A673 (cell line): ENCODE measurements at places on chromosomes 1 and 21. TPM values are rescaled to one million over a fixed set of nuclear protein-coding genes. Genes with fewer than 3 reads are reported as not detected.

AJAP1 gene
- total RNA-seq, result not detected in 2 replicates

RAP1A gene
- 50.9 and 52.8 TPM in 2 replicates for total RNA-seq

S100A5 gene
- not detected in 2 replicates for total RNA-seq

TMEM79 gene
- 7.0 and 9.1 TPM in 2 replicates for total RNA-seq

CRNN gene
- not detected in 2 replicates for total RNA-seq

SPRR1A gene
- not detected in 2 replicates for total RNA-seq

ADAMTS5 gene
- total RNA-seq, result not detected in 2 replicates

DNA sequence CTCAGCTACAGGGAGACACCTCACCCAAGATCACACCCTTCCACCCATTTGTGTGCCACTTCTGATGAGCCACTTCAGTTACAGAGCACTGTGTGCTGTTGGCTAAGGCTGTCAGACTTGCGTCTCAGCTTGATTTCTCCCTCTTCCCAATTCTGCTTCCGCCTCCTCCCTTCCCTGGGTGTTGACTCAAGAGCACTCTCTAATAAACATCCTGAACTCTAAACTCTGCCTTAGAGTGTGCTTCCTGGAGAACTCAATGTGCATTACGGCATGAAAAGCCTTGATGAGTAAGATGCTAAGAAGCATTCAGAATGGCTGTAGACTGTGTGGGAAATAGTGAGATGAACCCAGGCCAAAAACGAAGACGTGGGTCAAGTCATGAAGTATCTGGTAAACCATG, 54.9 kb upstream of the S1PR1 start:
- no peaks in the 10 kb centered on the region for H3K36me3 ChIP-seq
- no peaks in the 10 kb centered on the region for H3K4me1 ChIP-seq
- no peaks in the 10 kb centered on the region for H3K27me3 ChIP-seq
- no peak overlapping the region for H3K4me3 ChIP-seq

DNA sequence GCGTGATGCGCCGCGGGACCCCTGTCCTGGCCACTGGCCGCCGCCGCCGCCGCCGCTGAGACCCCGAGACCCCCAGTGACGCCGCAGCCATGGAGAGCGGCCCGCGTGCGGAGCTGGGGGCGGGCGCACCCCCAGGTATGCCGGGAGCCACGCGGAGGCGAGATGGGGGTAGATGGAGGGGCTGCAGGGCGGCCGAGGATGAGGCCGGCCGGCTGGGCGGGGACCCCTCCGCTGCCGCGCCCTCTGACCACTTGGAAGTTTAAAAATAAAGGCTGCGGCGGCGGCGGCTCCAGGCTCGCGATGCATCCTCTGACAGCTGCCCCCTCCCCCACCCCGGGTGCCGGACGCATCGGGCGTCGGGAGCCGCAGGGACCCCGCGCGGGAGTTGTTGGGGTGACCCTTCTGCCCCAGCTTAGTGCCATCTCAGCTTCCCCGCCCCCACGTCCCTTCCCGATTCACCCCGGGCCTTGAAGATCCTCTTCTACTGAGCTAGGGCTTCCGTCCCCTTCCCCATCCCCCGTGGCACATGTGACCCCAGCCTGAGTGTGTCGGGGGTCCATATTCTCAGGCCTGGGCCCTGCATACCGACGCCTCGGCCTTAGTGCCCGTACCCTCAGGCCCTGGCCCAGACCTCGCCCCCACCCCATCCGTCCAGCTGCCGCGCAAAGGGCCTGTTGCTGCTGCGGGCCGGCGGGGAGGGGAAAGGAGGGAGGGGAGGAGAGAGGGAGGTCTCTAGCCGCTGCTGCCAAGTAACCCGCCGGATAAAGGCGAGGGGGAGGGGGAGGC, 562 bp downstream of the MAP7D1 start:
- H3K36me3 ChIP-seq, result no peaks in the 10 kb centered on the region
- H3K27me3 ChIP-seq, result no peaks in the 10 kb centered on the region
- H3K27ac ChIP-seq, result peak overlapping the region; percentile 98
- H3K4me3 ChIP-seq, result peak overlapping the region; percentile 100

DNA sequence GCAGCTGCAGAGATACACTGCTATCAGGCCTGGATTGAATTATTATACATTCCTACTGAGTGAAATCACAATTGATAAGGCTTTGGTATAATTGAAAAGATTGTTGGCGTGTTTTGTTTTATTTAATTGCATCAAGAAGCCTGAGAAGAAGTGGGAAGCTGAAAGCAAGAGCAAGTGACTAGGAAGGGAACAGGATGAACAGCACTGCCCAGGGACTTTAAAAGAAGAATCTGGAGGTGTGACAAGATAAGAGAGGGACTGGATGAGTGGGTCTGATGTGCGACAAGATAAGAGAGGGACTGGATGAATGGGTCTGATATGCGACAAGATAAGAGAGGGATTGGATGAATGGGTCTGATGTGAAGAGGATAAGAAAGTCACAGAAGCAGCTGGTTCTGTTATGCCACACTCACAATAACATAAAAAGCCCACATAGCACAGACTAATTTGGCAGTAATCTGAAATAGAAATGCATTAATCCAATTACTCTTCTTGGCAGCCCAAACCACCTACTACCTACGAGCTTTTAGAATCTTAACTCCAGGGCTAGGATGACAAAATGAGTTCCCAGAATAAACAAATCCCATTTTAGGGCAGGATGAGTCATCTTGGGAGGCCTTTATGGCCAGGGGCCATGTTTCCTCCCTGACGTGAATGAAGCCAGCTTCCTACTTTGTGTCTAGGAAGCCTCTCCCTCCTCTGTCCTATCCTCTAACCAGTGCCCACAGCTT, 129.7 kb downstream of the DUSP10 start:
- no peaks in the 10 kb centered on the region for H3K27me3 ChIP-seq
- H3K27ac ChIP-seq, result no peak overlapping the region
- no peaks in the 10 kb centered on the region for H3K4me1 ChIP-seq
- no peak overlapping the region for H3K4me3 ChIP-seq
- H3K36me3 ChIP-seq, result no peaks in the 10 kb centered on the region
- peak; percentile 23 for DNase-seq

DNA sequence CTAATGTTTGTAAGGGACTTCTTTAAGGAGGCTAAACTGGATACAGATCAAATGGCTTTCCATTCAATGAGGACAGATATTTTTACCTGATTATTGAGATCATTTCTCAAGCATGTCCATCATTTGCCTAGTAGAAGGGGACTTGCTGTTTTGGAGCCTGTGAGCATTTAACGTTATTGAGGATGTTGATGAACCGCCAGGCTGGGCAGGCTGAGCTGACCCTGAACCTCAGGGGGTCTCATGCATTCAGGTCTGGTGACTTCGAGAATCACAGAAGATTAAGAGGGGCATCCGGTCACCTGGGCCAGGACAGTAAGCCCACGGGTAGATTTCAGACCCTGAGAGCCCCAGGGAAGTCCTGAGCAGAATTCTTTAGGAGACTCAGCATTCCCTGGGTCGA, 63.1 kb downstream of the BACE2 start:
- H3K36me3 ChIP-seq, result no peaks in the 10 kb centered on the region
- H3K4me1 ChIP-seq, result no peaks in the 10 kb centered on the region
- no peak for DNase-seq
- no peak overlapping the region for H3K4me3 ChIP-seq
- no peak overlapping the region for H3K27ac ChIP-seq

DNA sequence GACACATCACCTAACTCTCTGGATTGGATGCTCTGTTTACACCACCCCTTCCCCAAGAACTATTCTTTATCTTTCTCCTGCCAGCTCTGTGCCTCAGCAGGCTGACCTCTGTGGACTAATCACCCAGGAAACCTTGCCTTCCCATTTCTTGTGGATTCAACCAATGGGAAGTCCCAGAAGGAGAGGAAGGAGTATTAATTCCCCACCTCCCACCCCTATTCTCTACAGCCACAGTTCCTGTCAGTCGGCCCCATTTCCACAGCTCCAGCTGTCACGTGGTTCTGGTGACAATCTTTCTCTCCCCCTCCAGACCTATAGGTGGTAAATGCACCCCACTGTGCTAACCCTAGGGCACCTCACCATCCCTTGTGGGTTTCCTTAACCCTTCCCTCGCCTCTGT, 46.8 kb upstream of the SSBP3 start:
- no peak for DNase-seq
- no peaks in the 10 kb centered on the region for H3K36me3 ChIP-seq
- H3K27ac ChIP-seq, result no peak overlapping the region
- no peak overlapping the region for H3K4me3 ChIP-seq
- H3K27me3 ChIP-seq, result no peaks in the 10 kb centered on the region
- H3K4me1 ChIP-seq, result no peaks in the 10 kb centered on the region

- no peak overlapping the region for H3K4me3 ChIP-seq
- H3K4me1 ChIP-seq, result peaks cover 18% of the 10 kb centered on the region
- no peak overlapping the region for H3K27ac ChIP-seq
- H3K27me3 ChIP-seq, result no peaks in the 10 kb centered on the region
- no peak for DNase-seq
These were observed 81.3 kb downstream of the PLXNA2 start for GRCh38 chr1:208162903-208163302.

GRCh38 chr1:5833911-5834310, 158.3 kb downstream of the NPHP4 start:
- H3K27me3 ChIP-seq, result no peaks in the 10 kb centered on the region
- DNase-seq, result no peak
- H3K27ac ChIP-seq, result no peak overlapping the region
- no peaks in the 10 kb centered on the region for H3K4me1 ChIP-seq
- H3K4me3 ChIP-seq, result no peak overlapping the region

DNA sequence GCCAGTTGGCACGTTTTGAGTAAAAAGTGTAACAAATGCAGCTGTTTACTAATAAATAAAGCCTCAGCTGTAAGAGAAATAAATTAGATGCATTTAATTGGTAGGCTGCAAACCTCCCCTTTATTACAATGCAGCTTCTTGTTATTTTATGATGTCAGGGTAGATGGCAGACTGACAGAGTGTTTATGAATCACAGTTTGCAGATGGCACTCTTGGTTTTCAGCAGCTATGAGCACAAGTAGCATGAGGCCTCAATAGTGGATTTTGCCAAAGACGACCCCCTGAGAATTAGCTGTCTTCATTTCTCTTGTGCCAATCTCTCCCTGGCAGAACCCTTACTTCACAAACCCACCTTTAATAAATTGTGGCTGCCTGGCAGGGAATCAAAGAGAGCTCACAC, 161.2 kb upstream of the C1orf87 start:
- H3K27me3 ChIP-seq, result peaks cover 57% of the 10 kb centered on the region
- no peak for DNase-seq
- H3K27ac ChIP-seq, result no peak overlapping the region
- H3K36me3 ChIP-seq, result no peaks in the 10 kb centered on the region
- H3K4me3 ChIP-seq, result no peak overlapping the region

DNA sequence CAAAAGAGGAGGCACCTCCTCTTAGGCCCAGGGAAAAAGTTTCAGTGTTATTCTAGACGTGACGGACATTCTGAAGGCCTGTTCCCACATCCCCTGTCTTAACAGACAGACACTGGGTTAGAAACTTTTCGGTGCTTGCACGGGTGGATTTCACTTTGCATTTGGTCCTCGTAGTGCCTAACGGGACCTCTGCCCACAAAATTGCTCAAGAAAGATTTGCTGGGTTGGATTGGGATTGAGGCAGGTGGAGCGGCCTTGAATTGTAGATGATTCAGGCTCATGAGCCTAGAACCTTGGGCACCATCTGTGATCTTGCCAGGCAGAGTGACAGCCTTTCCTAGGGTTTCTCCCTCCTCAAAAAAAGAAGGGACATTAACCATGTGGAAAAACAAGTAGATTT, 2.8 kb downstream of the PLA2G5 start:
- H3K4me3 ChIP-seq, result no peak overlapping the region
- no peak overlapping the region for H3K27ac ChIP-seq
- DNase-seq, result no peak
- H3K36me3 ChIP-seq, result no peaks in the 10 kb centered on the region
- no peaks in the 10 kb centered on the region for H3K4me1 ChIP-seq
- H3K27me3 ChIP-seq, result no peaks in the 10 kb centered on the region

DNA sequence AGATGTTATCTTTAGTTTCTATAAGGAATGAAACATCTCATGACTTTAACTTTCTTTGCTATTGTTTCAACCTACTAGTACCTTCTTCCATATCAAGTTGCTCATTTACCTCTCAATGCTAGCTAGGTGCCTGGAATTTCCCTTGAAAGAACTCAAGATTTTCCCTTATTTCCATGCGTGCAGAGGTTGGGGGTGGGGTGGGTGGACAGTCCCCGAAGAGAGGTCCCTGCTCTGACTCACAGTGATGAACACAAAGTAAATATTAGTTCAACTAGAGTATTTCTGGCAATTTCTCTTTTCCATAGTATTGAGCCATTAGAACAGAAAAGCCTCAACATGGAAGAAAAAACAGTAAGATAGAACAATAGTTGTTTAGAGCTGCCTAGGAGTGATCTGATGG, 239.0 kb upstream of the ZP4 start:
- H3K27ac ChIP-seq, result no peak overlapping the region
- no peak for DNase-seq
- no peaks in the 10 kb centered on the region for H3K4me1 ChIP-seq
- H3K4me3 ChIP-seq, result no peak overlapping the region
- H3K27me3 ChIP-seq, result no peaks in the 10 kb centered on the region

GRCh38 chr1:209883341-209883971, 54.6 kb upstream of the SYT14 start:
- no peaks in the 10 kb centered on the region for H3K27me3 ChIP-seq
- no peak overlapping the region for H3K4me3 ChIP-seq
- H3K36me3 ChIP-seq, result no peaks in the 10 kb centered on the region
- H3K4me1 ChIP-seq, result peaks cover 38% of the 10 kb centered on the region

- no peaks in the 10 kb centered on the region for H3K27me3 ChIP-seq
- no peaks in the 10 kb centered on the region for H3K36me3 ChIP-seq
- no peak for DNase-seq
- H3K4me1 ChIP-seq, result no peaks in the 10 kb centered on the region
- H3K4me3 ChIP-seq, result no peak overlapping the region
- H3K27ac ChIP-seq, result no peak overlapping the region
These were observed 583.4 kb upstream of the ADAMTS5 start for GRCh38 chr21:27550287-27550686.

GRCh38 chr1:50934838-50935237, 25.2 kb downstream of the FAF1 start:
- no peaks in the 10 kb centered on the region for H3K27me3 ChIP-seq
- no peak for DNase-seq
- H3K27ac ChIP-seq, result no peak overlapping the region
- no peaks in the 10 kb centered on the region for H3K36me3 ChIP-seq

DNA sequence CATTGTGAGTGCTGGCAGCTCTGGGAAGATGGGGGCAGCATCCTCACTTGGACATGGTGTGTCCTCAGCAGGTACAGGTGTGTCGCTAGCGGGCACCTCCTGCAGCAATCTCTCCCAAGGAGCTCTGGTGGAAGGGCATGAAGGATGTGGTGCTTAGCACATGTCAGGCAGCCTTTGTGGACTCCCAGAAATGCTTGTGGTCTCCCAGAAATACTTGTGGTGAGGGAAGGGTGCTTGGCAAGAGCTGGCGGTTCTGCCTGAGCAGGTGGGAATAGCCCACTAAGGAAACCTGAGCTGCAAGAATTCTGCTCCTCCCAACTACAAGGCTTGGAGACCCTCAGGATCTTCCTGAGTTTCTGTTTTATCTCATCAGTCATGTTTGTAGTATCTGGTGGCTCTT, 371.6 kb downstream of the PRDM2 start:
- no peaks in the 10 kb centered on the region for H3K27me3 ChIP-seq
- no peak overlapping the region for H3K27ac ChIP-seq
- H3K36me3 ChIP-seq, result no peaks in the 10 kb centered on the region
- H3K4me1 ChIP-seq, result no peaks in the 10 kb centered on the region

DNA sequence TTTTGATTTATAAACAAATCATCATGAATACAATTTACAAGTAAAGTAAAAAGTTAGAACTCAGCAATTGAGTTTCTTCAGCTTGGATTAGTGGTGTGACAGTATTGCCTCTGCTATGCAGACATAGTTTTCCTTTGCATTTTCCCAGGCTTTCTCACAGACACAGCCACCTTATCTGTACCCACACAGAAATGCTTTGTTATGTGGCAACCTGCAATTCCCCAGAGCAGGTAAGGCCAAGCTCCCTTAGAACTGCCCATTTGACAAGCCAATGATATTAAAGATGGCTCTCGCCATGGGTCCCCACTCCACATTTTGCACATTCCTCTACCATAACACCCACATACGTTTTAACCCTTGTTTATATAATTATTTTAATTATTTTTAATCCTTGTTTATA, 14.2 kb downstream of the FMO5 start:
- no peaks in the 10 kb centered on the region for H3K4me1 ChIP-seq
- H3K27me3 ChIP-seq, result no peaks in the 10 kb centered on the region
- H3K27ac ChIP-seq, result no peak overlapping the region
